ENCODE measurements at places on chromosomes 3 and 15.

GRCh38 chr3:134363381-134363755 lies 10.9 kb downstream of the AMOTL2 start:
- no peak for DNase-seq

GRCh38 chr3:142218703-142219102 lies 6.7 kb downstream of the GK5 start:
- no peak for DNase-seq

GRCh38 chr15:44813231-44813630 lies 76.9 kb downstream of the TRIM69 start:
- no peak for DNase-seq

GRCh38 chr3:72698154-72698917 lies 149.9 kb downstream of the SHQ1 start:
- no peak for DNase-seq

DNA sequence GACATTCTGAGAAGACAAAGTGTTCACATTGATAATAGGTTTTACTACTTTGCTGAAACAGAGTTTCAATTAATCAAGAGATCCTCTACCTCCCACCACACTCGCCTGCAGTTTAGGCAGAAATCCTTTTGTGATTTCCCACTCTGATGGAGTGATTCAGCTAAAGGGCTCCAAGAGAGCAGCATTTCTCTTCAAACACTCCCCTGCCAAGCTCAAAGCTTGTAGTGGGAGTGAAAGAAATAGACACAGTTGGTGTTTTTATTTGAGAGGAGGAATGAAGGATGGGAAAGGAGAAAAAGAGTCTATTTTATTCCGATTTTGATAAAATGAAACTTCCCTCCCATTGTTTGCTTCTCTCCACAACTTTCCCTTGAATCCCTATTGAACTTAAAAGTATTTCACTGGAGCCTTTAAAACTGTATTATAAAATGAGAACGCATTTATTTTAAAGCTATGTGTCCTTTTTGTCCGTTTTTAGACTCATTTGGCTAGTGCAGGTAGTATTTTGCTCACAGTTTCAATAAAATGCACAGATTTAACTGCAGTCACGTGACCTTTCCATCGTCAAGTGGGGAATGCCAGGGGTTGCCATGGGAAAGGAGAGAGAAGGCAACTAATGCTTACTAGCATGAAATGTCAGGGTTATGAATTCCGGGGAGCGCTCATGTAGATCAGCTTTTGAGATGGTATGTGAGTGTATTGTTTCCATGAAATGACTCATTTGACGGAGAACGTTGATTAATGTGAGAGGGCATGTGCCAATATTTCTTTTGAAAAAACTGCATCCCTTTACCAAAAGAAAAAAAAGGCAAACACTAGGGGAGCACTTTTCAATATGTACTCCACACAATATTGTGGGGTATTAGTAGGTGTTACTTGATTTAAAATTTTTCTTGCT lies 7.7 kb upstream of the OSBPL11 start:
- DNase-seq, result no peak

DNA sequence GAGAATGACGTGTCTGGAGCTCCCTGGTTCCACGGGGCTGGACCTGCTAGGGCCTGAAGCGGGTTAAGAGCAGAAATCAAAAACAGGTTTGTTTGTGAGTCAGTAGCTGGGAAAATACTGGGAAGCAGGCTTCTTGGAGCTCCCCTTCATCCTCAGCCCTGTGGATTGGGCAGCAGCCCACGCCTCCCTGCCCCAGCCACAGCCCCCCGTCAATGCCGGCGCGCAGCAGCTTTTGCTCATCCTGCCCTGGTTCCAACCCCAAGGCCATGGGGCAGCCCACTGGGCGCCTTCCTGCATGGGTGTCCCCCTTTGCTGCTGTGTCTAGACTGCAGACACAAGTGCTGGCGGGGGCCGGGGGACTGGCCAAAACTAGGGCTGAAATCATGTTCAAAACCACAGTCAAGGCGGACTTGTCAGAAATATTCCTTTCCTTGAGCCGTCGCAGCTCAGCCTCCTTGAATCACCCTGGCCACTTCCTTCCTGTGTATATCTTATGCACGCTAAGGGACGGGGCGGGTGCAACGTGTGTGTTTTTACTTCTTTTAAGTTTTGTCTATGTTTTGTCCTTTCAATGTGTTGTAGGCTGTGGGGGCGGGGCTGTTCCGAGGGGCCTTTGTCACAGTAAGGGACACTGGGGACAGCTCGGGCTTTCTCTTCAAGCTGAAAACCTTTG lies 108.1 kb downstream of the KLF13 start:
- no peak for DNase-seq

- DNase-seq, result no peak
Measured at GRCh38 chr3:180040966-180041365, 4.2 kb upstream of the PEX5L start.

GRCh38 chr3:111081008-111081545 lies 9.5 kb downstream of the NECTIN3 start:
- no peak for DNase-seq

DNA sequence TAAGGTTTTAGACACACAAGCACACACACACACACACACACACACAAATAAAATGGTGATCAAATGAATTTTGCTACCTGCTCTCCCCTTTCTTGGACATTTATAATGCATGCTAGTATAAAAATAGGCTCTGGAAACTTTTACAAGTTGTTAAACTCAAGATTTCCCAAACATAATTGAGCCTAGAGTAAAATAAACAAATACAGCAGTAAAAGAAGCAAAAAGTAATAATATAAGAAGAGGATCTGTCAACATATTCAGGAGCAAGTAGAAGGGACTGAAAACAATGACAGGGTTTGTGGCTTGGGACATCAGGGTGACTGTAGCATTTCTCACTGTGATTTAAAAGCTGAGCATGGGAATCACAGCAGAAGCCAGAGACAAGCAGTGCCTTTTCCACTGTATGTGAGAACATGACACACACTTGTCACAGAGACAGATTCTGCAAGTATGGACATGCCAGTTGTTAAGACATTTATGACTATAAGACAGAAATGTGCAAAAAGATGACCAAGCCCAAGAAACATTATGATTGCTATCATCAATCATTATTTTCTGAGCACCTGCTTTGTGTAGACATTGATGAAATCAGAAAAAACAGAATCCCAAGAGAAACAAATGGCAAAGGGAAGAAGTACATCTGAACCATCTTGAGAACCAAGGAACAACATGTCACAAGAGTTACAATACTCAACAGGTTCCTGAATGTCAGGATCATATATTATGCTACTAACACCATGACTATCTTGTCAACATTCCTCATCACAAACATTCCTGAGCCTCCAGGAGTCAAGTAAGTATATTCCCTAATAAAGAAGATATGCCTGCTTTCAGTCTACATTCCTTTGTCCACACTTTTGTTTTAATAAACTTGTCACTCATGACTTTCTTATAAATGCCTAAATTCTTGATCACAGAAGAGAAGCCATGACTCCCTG lies 7.1 kb downstream of the THRB start:
- DNase-seq, result no peak

- peak; percentile 80 for DNase-seq
Measured at GRCh38 chr15:40092256-40092978, 16.3 kb downstream of the BMF start.

- DNase-seq, result no peak
Measured at GRCh38 chr15:94411285-94411684, 179.9 kb downstream of the MCTP2 start.

GRCh38 chr3:142618917-142619461 lies 22.8 kb downstream of the PLS1 start:
- DNase-seq, result no peak

GRCh38 chr3:172877011-172877410 lies 126.5 kb downstream of the ECT2 start:
- DNase-seq, result no peak

GRCh38 chr3:66574091-66574490 lies 73.3 kb upstream of the LRIG1 start:
- DNase-seq, result no peak

GRCh38 chr3:85258326-85258725 lies 299.5 kb downstream of the CADM2 start:
- DNase-seq, result no peak

DNA sequence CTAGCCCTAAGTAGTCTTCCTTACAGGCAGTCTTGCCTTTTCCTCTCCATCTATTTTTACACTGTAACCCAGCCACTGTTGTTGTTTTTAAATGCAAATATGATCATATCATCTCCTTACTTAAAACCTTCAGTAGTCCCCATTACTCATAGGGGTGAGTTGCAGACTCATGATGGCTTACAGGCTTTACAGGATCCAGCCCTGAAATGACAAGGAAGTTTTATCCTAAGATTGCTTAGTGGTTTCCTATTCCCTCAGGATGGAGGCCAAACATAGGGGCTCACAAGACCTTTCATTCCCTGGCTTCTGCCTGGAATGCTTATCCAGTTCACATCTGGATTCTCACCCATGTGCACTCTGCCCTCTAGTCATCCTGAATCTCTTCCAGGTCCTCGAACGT lies 27.7 kb upstream of the PCOLCE2 start:
- DNase-seq, result no peak

DNA sequence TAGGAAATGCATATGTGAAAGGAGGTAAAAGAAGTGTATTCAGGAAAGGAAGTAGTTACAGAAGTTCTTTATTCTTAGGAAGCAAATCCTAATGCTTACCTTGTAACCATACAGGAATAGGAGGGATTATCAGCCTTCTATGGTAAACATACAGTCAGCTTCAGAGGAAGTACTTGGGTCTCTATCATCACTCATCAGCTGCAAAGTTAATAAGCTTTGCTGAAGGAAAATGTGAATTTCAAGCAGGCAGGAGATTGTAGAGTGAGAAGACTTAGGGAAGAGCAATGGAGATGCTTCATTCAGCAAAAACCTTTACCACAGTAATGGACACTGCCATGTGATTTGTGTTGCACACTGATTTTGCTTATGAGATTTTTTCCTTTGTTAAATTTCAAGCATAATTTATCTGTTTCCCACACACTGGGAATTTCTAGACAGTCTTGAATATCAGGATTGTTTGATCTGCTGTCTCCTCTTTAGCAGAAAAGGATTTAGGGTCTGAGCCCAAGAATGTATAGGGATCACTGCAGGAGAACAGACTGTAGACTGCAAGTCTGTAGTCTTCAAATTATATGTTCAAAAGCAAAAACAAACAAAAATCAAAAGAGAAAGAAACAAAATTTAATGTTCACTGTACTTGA lies 150.8 kb downstream of the ZNF609 start:
- no peak for DNase-seq

DNA sequence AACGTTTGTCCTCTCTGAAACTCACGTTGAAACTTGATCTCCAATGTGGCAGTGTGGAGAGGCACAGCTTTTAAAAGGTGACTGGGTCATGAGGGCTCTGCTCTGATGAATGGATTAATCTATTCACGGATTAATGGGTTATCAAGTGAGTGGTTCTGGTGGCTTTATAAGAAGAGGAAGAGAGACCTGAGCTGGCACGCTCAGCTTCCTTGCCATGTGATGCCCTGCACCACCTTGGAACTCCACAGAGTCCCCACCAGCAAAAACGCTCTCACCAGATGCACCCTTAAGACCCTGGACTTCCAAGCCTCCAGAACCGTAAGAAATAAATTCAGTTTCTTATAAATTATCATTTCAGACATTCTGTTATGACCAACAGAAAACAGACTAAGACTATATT lies 2.6 kb downstream of the PPP1R2 start:
- DNase-seq, result no peak

- DNase-seq, result no peak
Measured at GRCh38 chr3:186534113-186534669, 10.0 kb downstream of the CRYGS start.

GRCh38 chr3:38460377-38461270 lies 6.9 kb downstream of the ACVR2B start:
- DNase-seq, result no peak

GRCh38 chr3:129758785-129759320 lies 134.7 kb downstream of the TMCC1 start:
- no peak for DNase-seq

- DNase-seq, result no peak
Measured at GRCh38 chr3:100419406-100419805, 18.1 kb downstream of the LNP1 start.

DNA sequence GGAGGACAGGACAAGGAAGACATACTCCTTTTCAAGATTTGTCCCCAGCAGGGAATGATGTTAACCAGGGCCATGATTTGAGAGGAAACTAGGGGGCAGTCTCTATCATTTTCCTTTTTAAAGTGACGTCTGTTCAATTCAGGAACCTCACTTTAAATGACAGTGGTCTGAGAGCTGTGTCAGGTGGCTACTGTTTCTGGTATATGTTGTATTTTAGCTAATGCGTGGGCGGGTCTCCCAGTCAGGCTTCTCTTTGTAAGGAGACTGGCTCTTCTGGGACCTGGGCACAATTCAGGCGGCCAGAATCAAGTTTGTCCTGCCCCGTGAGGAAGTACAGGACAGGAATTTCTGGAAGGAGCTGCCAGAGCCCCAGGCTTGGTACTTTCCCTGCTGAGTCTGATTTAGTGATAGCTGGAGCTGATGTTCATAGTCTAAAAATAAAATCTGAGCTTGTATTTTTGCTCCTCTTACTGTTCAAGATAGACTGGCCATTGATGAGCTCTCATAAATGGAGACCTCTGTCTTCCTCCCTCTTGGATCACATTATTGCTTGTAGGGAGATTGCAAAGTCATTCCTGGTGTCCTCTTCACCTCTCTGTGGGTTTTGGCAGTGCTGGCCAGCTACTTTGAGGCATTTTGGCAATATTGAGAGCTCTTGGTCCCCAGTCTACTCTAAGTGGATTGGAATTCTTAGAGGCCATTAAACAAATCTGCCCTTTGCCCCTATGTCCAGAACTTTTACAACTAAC lies 25.6 kb downstream of the SQOR start:
- no peak for DNase-seq

GRCh38 chr3:49416867-49417266 lies 4.6 kb downstream of the TCTA start:
- DNase-seq, result no peak

GRCh38 chr3:170180079-170180907 lies 1.2 kb downstream of the PHC3 start:
- no peak for DNase-seq

GRCh38 chr3:73108750-73109149 lies 47.3 kb downstream of the EBLN2 start:
- no peak for DNase-seq

GRCh38 chr3:160725338-160725737 lies 30.7 kb upstream of the PPM1L start:
- no peak for DNase-seq

DNA sequence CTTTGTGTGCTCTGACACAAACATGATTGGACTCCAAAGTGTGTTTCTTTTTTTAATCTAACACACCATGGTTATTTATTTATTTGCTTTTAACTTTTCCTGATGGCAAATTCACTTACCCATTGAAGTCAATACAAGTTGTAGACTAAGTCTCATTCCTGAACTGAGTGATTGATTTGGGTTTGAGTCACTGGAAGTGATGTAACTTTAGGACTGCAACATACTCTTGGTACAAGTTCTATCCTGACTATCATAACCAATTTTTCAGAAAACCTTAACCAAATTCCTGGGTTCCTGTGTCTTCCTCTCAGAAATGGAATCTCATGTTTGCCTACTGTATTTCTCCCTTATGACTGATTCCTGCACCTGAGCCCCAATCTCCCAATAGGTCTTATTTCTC lies 590.0 kb upstream of the ROBO1 start:
- no peak for DNase-seq

- no peak for DNase-seq
Measured at GRCh38 chr3:189626286-189626685, 4.9 kb upstream of the TP63 start.

All from ecto neural progenitor cell (in vitro differentiated cells).